ENCODE measurements at places on chromosomes 7 and 10.
A peak's percentile ranks its signal among the peaks of the same experiment; 100 is the strongest.

DNA sequence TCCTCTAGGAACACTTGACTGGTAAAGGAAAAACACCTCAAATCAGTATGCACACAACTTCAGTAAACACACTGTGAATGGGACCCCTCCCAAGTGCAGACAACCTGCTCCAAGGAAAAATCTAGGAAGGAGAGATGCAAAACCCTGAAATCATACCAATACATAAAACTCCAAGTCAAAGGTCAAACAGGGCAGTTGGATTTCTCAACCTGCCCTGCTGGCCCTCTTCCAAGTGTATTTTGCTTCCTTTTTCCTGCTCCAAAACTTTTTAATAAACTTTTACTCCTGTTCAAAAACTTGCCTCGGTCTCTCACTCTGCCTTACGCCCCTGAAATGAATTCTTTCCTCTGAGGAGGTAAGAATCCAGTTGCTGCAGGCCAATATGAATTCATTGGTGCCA lies 665.1 kb downstream of the SORCS1 start:
- DNase-seq: no peak

DNA sequence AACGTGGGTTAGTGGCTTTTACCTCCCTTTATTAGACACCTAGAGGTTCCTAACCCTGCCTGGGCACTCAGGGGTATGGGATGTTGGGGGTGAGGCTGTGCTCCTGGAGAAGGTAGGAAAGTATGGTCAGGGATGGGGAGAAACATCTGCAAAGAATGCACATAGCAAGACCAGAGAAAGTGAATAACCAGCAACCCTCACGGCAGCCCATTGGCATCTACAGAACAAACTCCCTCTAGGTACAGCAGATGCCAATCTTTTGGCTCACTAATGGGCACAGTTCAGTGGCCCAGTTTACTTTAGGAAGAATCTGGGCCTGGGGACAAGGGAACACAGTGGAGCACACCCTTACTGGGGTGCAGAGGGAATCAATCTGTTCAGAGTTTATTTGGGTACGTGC lies 143.9 kb downstream of the JAZF1 start:
- no peak for DNase-seq

DNA sequence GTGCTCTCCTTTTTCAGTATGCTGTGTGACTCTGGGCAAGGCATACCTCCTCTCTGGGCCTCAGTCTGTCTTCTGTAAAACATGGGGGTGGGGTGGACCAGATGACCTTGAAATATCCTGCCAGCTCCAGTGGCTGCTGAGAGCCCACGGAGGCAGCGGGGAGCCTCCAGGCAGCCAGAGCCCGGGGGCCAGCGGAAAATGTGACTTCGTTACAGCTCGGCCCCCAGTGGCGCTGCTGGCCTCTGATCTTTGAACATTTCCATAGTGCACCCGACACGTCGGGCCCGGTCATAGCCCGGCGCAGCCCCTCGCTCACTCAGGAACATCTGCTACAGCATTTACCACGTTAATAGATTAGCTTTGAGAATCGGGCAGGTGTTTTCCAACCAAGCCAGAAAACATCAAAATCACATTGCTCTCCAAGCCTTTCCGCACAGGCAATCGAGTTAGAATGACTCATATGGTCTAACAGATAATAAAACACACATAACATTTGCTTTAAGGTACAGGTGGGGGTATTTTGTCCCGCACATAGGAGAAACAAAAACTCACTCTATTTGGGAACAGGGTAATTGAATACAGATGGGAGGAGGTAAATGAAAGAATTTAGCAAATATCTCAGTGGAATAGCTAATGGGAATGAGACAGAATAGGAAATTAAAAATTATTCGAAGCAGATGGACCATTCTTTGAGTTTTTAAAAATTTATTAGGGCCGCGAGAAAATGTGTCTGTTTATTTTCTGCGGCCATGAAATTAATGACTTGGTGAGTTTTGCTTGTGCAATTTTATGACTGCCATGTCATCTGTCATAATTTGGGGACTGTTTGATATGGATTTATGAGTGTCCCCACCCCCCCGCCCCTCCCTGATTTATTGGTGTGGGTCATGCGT lies 26.3 kb upstream of the COMTD1 start:
- DNase-seq: no peak

GRCh38 chr7:75644589-75644988 lies 94.2 kb downstream of the HIP1 start:
- no peak for DNase-seq

- peak; percentile 50 for DNase-seq
Measured at GRCh38 chr7:27113991-27114769, 11.7 kb upstream of the HOXA2 start.

GRCh38 chr7:30983914-30984247 lies 20.1 kb downstream of the GHRHR start:
- DNase-seq: no peak

DNA sequence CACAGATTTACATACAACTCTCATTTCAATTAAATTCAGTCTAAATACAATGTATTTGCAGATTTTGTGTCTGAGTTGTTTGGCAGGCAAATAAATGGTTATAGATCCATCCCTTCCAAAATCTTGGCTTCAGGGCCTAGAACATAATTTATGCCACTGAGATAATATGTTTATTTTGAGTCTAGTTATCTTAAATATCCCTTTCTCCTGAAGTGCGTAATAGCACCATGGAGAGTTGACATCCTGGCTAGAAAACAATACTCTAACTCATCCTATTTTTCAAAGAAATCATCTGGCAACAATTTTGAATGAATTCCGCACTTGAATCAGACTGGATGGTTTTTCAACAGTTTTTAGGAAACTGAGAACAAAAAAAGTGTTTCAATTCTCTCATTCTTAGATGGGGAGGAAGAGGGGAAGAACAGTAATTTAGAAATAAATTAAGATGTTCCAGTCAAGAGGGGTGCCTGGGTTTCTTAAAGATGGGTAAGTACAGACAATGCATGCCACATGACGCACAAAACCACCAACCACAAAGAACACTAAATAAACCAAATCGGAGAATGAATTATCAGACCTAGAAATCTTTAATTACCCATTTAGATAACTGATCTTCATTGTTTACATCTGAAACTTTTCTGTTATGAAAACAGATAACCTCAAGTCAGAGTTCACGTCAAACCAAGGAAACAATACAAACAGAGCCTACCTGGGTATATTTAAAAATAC lies 228.7 kb upstream of the PTN start:
- no peak for DNase-seq

All from COR-L47 (cell line).